ENCODE measurements at places on chromosomes 12 and 14. TPM values are rescaled to one million over a fixed set of nuclear protein-coding genes. Genes with fewer than 3 reads are reported as not detected.

DNA sequence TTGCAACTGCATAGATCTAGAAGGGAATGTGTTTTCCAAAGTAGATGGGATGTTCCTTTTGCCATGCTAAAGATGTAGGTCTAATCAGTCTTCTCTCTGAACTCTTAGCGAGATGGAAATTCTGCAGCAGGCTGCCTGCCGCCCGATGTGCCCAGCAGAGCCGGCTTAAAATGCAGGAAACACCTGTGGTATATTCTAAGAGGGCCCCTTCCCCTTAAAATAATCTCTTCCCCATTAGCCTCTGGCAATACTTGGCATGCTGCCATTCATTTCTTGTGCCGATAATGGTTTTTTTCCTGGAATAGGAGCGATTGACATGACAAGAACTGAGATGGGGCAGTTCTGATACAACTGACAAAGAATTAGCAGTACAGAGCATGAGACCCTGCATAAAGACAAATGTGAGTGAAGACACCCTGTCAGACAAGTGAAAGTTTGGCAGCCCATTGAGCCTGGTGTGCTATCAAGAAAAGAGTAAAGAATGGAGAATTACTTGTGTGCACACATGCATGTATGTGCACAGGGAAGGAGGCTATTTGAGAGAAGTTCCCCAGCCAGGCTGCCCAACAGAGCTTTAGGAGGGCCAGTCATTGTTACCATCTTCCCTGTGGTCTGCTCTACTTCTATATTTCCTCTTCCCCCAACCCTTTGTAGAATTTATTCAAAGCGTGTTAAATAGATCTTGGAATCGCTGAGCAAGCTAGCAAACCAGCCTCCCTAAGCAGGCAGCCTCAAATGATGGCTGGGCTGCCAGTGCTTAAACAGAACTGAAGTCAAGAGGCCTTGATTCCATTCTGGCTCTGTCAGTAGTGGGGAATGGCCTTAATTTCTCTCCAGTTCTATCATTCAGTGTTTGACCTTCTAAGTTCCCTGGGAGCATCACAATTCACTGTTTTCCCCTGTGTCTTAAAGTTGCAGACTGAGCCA is 29.6 kb upstream of the NTF3 start:
- no peak for DNase-seq

GRCh38 chr12:13380297-13380696 is 183.8 kb downstream of the EMP1 start:
- no peak for DNase-seq

GRCh38 chr12:94640134-94640928 is 10.0 kb downstream of the TMCC3 start:
- DNase-seq = no peak

DNA sequence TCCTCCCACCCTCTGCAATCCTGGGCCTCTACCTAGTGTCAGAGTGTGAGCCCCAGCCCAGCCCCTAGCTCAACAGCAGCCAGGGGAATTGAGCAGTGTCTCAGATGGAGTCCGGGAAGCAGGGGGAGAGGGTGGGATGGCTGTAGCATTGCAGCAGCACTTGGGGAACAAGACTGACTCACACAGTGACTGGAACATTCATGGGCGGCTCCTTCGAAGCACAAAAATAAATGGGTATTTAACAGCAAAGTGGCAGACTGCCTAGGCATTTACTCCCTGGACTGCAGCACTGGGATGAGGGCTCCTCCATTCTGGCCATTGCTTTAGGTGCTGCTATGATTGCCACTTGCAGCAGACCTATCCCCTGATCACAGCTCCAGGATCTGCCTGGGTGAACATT is 46.0 kb upstream of the STK38L start:
- no peak for DNase-seq

GRCh38 chr14:68471964-68472508 is 320.8 kb downstream of the ZFP36L1 start:
- DNase-seq = no peak

The TTC6 gene
- not detected for total RNA-seq

Data from sciatic nerve (tissue), 2 donors.